Stimulated activated CD4-positive, alpha-beta T cell treated with anti-CD3 and anti-CD28 coated beads, TNF-alpha, amount 100 ng/mL, for 48 hours (primary cell): ENCODE measurements at places on chromosomes 11 and 22.

DNA sequence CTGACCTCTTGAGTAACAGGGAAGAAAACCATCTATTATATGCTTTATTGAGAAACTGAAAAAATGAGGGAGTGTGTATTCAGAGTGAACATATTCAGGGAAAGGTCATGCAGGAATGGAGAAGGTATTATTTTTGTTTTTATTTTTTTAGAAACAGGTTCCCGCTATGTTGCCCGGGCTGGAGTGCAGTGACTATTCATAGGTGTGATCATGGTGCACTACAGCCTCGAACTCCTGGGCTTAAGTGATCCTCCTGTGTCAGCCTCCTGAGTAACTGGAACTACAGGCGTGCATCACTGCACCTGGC, 8.7 kb upstream of the RCE1 start:
- DNase-seq = no peak

- no peak for DNase-seq
Observed at GRCh38 chr11:64048042-64048854, 12.5 kb downstream of the FLRT1 start.

GRCh38 chr22:28743852-28744251, 2.0 kb downstream of the HSCB start:
- no peak for DNase-seq

GRCh38 chr11:3959903-3960265, 104.4 kb downstream of the STIM1 start:
- DNase-seq = no peak

DNA sequence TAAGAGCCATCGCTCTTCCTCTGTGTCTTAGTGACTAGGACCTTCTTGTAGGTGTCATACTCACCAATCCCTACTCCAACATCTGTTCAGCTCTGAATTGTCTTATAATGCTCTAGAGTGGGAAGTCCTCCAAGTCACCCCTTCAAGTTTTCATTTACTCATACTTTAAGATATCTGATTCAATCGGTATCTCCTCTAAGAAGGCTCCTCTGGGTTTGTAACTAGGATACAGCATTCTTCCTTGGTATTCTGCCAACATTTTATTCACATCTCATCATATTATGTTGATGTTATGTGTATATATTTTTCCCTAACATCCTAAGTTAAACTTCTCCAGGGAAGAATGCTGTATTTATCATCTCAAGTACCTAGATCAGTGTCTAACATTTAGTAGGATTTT, 662.1 kb downstream of the NTM start:
- no peak for DNase-seq

- no peak for DNase-seq
Observed at GRCh38 chr22:39522567-39523300, 2.4 kb downstream of the ATF4 start.

DNA sequence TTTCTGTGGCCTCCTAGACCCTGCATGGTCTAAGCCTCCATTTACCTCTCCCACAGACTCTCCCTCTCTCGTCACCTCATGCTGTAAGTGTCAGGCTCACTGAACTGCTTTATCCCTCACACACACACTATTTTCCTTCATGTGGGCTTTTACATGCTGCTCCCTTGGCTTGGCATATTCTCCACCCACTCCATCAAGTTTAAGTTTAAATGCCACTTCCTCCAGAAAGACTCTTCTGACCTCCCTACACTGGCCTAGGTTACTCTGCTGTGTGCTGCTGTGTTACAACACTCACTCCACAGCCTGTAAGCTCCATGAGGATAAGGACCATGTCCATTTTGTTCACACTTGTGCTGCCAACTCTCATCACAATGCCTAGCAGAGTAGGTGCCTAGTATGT, 2.5 kb downstream of the DCHS1 start:
- DNase-seq = no peak

- no peak for DNase-seq
Observed at GRCh38 chr22:18968011-18968749, 32.1 kb upstream of the PRODH start.

- no peak for DNase-seq
Observed at GRCh38 chr11:128198216-128198772, 389.1 kb downstream of the ETS1 start.

GRCh38 chr11:63523151-63523550, 13.5 kb upstream of the PLAAT4 start:
- no peak for DNase-seq

DNA sequence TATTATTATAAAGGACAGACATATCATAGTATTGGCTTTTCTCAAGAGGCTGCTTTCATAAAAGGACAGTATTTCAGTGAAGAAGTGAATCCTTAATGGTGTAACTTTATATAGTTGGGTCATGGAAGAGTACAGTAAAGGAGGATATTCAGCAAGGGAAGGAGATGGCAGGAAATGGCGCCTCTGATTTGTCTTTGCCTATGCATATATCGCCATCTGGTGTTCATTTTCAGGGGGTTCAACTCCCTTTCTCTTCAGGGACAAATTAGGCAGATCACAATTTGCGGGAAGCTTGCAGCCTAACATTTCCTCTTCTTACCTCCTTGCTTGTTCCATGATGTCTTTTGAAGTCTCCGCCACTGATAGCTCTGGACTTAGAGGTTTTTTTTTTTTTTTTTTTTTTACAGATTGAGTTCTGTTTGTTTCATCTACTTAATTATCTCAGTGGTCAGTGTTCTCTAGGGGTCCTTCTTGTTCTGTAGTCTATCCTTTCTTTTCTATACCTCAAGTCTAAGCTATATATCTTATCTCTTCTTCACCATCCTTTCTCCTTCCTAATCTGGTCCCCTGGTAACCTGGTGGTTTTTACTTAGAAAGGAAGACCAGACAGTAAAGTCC, 21.8 kb upstream of the RRM1 start:
- no peak for DNase-seq

- DNase-seq = no peak
Observed at GRCh38 chr11:10324474-10324873, 19.6 kb downstream of the ADM start.

- DNase-seq = peak; percentile 51
Observed at GRCh38 chr22:35330258-35330861, 30.7 kb downstream of the TOM1 start.

- DNase-seq = no peak
Observed at GRCh38 chr22:19904935-19905334, 36.6 kb upstream of the COMT start.

- DNase-seq = no peak
Observed at GRCh38 chr11:87076260-87076783, 38.6 kb downstream of the TMEM135 start.

GRCh38 chr22:45510376-45511232, 7.9 kb downstream of the FBLN1 start:
- no peak for DNase-seq
